ENCODE measurements at places on chromosomes 2 and 18. TPM values are rescaled to one million over a fixed set of nuclear protein-coding genes. Genes with fewer than 3 reads are reported as not detected.

GRCh38 chr2:36357847-36358659 is 2.5 kb downstream of the CRIM1 start:
- DNase-seq, result peak; percentile 82

- DNase-seq, result no peak
These were observed 10.0 kb downstream of the PHOSPHO2 start for GRCh38 chr2:169704160-169704708.

DNA sequence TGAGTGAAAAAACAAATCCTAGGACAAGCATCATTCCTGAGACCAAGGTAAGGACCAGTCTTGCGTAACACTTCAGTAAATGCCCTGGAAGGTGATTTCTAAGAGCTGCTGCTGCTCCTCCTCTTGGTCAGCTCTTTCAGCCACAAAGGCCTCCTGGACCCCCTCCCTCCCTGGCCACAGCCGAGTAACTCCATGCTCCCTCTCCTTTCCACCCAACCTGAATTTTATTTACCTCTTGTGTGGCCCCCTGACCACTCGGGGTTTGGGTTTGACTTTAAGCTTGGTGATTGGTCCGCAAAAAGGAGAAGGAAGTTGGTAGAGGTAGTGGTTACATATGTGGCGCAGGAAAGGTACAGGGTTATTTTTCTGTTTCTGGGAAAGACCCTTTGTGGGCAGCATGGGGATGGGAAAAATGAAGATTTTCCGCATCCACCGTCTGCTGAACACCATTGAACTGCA is 9.2 kb downstream of the HTRA2 start:
- no peak for DNase-seq

GRCh38 chr18:51234117-51235008 is 36.9 kb upstream of the MEX3C start:
- DNase-seq, result no peak

- peak; percentile 74 for DNase-seq
These were observed 667 bp downstream of the TRIB2 start for GRCh38 chr2:12717191-12718014.

The PCARE gene
- total RNA-seq, result not detected

DNA sequence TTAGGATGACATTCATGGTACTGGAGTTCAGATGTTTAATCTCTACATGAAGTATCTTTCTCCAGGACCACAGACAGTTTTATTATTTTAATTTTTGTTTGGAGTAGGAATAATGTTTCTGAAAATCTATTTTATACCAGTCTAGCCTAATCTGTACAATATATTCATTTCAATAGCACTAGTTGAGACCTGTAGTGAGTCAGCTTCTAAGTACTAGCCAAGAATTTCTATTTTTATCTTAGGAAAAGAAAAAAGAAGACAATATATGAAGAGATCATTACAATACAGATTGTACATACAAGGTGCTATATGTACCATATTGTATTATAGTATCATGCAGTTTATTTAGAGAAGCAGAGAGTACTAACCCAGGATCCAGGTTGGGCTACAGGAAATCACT is 826.9 kb upstream of the PIK3C3 start:
- no peak for DNase-seq

- DNase-seq, result no peak
These were observed 106.1 kb upstream of the HDAC4 start for GRCh38 chr2:239506961-239507360.

GRCh38 chr2:156626931-156627330 is 190.8 kb downstream of the GPD2 start:
- DNase-seq, result no peak

GRCh38 chr18:35728676-35729075 is 147.1 kb downstream of the GALNT1 start:
- DNase-seq, result peak; percentile 54

The MYL12A gene
- total RNA-seq, result 793 TPM

The GDF7 gene
- 1.1 TPM for total RNA-seq

The SPP2 gene
- not detected for total RNA-seq

- DNase-seq, result no peak
These were observed 308.7 kb downstream of the AFF3 start for GRCh38 chr2:99833586-99834201.

DNA sequence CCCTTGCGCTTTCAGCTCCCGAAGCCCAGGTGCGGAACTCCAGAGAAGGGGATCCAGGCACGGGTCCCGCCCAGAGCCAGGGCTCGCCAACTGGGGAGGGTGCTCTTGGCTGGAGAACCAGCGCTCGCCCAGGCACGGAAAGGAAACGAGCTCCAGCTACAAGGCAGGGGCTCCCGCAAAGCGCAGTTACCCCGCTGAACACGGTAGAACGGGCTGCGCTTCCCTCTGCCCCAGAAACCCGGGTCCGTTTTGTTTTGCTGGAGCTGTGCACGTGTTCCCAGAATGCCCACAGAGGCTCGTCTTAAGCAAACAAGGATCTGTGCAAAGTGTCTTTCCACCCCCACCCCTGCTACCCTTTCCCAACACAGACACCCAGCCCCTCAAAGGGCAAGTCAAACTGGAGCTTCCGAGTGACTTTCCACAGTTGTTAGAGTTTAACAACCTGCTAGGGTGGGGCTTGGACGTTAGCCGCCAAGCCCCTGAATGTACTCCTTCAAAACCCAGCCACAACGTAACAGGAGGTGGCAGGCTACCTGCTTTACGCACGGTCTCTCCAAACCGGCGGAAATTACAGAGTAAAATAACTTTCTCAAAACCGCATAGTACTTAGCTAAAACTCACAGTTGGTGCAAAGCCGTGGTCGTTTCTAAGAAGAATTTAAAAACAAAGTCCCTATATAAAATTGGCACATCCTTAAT is 775 bp downstream of the RNF125 start:
- DNase-seq, result no peak

DNA sequence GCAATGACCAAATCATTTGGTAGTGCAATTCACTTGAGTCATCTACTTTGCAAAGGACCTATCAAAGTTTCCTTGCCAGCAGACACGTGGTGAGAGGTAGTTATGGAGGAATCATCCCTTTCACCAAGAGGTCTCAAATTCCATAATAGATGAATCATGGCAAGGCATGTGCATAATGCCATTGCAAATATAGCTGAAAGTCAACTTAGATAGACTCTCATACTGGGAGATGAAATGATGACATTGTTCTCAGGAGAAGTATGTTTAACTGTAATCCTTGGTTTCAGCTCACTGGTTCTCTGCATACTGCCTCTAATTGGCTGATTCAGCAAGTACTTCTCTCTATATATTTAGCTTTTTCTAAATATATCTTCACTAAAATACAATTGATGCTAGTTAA is 57.2 kb downstream of the CALCRL start:
- peak; percentile 56 for DNase-seq

- no peak for DNase-seq
These were observed 265.7 kb downstream of the MEIS1 start for GRCh38 chr2:66700677-66701066.

GRCh38 chr2:190270298-190270697 is 49.3 kb downstream of the HIBCH start:
- no peak for DNase-seq

GRCh38 chr2:37300146-37300545 is 24.5 kb downstream of the PRKD3 start:
- no peak for DNase-seq

DNA sequence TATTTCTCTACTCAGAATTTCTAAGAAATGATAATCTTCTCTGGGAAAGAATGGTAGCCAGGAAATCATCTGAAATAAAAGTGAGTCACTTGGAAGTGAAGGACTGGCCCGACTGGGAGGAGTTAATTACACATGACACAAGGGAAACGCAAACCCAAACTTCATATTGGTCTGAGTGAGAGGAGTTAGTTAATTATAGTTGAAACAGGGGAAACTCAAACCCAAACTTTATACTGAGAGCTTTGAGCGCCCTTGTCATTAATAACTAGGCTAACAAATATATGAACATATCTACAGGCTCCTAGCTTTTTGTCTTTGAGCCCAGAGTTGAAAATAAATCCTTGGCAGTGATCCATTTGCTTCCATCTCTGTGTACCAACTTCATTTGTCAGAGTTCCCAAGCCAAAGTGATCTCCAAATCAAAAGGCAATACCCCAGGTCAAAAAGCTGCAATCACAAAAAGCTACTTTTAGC is 187.8 kb upstream of the COL3A1 start:
- peak; percentile 63 for DNase-seq

DNA sequence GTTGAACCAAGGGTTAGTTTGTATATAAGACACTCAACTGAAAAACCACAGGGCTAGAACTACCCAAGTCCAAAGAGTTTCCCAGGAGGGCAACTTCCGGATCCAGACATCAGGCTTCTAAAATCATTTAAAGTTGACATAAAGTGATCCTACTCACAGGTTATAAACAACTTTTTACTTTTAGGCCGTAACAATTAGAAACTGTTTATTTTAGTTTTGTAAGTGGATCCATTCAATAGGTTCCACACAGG is 454.6 kb downstream of the MEIS1 start:
- DNase-seq, result no peak

- no peak for DNase-seq
These were observed 110.2 kb upstream of the CCDC68 start for GRCh38 chr18:55069497-55069896.

The CIDEA gene
- 1.8 TPM for total RNA-seq

GRCh38 chr2:115161081-115161770 is 718.8 kb downstream of the DPP10 start:
- DNase-seq, result no peak

- DNase-seq, result no peak
These were observed 117.8 kb upstream of the TWIST2 start for GRCh38 chr2:238730001-238730669.

DNA sequence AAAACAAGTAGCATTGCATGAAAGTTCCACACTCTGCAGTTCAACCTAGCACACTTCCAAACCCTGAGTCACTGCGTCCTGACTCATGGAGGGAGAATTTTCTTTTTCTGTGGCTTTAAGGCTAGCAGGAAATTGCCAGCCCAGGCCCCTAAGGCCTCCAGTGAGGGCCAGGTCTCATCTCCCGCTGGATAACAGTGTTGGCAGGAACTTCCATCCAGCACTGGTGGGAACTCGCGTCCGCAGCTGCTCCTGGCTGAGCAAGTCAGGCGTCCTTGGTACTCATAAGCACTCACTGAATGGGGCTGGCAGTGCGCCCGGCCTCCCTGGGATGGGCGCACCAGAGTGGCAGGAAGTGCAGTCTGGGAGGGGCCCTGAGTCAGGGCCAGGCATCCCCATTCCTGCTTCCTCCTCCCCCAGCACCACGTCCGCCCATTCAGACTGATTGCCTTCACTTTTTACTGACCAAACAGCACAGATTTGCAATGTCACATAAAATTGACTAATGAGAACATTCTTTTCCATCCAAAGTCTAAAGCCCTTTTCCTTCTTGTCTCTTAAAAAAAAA is 14.3 kb downstream of the MALL start:
- DNase-seq, result peak; percentile 100

The MOB4 gene
- 24.0 TPM for total RNA-seq

The PAIP2B gene
- total RNA-seq, result 0.62 TPM

The ME2 gene
- 39.6 TPM for total RNA-seq

DNA sequence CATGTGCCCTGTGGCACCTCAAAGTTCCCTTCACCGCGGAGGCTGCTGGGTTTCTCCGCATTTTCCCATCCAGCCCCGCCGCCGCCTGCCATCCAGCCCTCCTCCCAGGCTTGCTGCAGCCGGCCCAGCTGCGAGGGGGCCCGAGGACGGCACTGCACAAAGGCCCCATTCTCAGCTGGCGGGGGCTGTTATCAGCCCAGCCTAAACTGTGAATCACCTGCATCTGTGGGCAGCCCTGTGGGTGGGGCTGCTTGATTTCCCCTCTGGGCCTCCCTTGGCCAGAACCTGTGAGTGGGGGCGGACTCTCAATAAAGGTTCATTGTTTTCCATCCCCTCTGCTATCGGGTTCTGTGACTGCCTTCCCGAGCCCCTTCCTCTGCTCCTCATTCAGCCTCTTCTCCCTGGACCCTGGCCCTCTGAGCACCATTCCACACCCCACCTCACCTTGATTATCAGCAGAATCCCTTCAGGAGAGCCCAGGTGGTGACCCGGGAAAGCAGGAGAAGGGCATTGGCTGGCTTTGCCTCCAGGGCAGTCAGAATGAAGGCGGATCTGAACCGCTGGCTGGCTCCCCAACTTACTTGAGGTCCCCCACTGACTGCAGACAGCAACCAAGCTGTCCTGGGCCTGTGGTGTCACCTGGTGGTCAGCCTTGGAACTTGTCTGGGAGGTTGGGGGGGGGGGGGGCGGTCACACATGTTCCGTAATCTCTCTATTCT is 204.5 kb downstream of the ZFP36L2 start:
- DNase-seq, result no peak

- DNase-seq, result peak; percentile 67
These were observed 1140.4 kb downstream of the RPIA start for GRCh38 chr2:89831641-89832498.

GRCh38 chr2:238131761-238132462 is 6.6 kb upstream of the KLHL30 start:
- DNase-seq, result no peak

GRCh38 chr2:199851883-199852282 is 891 bp upstream of the FTCDNL1 start:
- no peak for DNase-seq

- DNase-seq, result no peak
These were observed 452.6 kb upstream of the ST6GAL2 start for GRCh38 chr2:107338571-107338970.

The PKDCC gene
- 6.9 TPM for total RNA-seq

- no peak for DNase-seq
These were observed 219.4 kb downstream of the TGIF1 start for GRCh38 chr18:3669376-3669775.

- DNase-seq, result no peak
These were observed 77.7 kb downstream of the RHOB start for GRCh38 chr2:20524412-20525040.

The ALPP gene
- not detected for total RNA-seq

GRCh38 chr2:43163584-43164270 is 62.7 kb downstream of the ZFP36L2 start:
- no peak for DNase-seq

DNA sequence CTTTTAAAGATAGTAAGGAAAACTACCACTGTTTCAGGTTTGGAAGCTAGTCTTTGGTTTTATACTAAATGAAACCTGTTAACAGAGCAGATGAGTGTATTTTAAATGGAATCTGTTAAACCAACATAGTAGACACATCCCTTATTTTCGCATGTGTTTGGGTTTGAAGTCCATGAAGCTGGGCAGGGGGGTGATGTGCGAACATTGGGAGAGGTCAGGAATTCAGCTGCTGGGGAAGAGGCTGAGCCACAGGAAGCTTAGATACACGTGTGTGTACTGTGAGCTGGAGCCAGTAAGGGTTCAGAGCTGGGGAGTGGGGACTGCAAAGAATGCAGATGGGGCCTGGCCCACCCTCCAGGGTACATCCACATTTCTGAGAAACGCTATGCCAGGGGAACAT is 176.9 kb downstream of the VAPA start:
- no peak for DNase-seq

The GREB1 gene
- 0.23 TPM for total RNA-seq

GRCh38 chr2:224958873-224959272 is 83.4 kb downstream of the DOCK10 start:
- no peak for DNase-seq
